ENCODE measurements at places on chromosomes 2 and 18.

DNA sequence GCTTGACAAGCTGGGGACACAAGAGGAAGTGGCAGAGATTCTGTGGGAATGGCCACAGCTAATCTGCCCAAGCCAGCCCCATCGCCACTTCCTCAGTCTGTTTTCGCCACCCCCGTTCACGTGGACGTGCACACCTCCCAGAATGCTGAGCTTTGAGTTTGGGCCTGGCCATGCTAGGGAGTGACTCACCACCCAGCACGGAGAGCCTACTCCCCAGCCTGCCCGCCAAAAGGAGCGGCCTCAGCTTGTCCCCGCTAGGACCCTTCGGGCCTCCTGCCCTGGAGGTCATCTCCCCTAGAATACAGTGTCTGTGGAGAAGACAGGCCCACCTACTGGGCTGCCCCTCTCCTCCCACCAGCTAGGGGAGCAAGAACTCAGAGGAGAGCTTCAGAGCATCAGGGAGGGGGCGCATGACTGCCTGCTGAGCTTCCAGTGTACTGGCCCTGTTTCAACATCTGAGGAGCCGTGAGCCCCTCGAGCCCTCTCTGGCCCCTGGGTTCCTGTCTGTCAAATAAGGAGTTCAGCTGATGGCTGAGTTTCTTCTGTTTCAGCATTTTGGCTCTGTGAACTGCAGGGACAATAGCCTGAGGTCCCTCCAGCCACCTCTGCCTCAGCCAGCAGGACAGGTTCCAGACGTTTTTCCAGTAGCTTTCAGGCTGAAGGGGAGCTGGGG lies 5.1 kb downstream of the SLC35F6 start:
- DNase-seq = no peak

DNA sequence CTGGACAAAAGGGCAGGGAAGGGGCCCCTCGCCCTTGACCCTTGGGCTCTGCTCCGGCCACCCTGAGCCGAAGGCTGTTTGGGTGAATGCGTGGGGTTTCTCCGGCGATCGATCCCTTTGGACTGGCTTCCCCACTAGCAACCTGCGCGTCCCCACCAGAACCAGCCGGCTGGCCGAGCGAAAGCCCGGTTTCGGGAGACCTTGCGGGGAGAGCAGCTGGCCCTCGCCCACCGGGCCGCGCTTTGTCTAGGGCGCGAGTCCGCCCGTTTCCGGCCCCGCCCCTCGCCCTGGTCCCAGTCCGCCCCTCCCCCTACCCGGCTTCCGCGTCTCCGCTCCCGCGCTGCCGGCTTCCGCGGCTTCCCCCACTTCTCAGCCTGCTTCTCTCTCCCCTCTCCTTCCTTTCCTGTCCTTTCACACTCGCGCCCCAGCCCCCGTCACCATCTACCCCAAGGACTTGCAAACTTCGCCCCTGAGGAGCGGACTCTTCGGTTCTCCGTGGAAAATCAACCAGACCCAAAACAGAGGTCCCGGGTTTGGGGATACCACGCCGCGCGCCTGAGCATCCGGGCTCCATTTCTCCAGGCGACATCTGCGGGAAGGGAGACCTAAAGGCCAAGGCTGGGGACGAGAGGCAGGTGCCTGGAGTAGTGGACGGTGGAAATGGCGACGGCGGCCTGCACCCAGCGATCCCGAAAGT lies 48.0 kb upstream of the ATP6V1B1 start:
- no peak for DNase-seq

GRCh38 chr18:24108641-24109040 lies 30.2 kb upstream of the CABYR start:
- no peak for DNase-seq

GRCh38 chr18:61554117-61554776 lies 221.0 kb downstream of the CDH20 start:
- DNase-seq = no peak

GRCh38 chr18:74482697-74483096 lies 13.5 kb upstream of the CNDP2 start:
- DNase-seq = no peak

GRCh38 chr2:27954771-27955383 lies 64.3 kb downstream of the BABAM2 start:
- peak; percentile 50 for DNase-seq

GRCh38 chr2:232377319-232377718 lies 1.2 kb upstream of the ALPP start:
- no peak for DNase-seq

GRCh38 chr2:181886192-181886591 lies 5.3 kb upstream of the ITPRID2 start:
- no peak for DNase-seq

DNA sequence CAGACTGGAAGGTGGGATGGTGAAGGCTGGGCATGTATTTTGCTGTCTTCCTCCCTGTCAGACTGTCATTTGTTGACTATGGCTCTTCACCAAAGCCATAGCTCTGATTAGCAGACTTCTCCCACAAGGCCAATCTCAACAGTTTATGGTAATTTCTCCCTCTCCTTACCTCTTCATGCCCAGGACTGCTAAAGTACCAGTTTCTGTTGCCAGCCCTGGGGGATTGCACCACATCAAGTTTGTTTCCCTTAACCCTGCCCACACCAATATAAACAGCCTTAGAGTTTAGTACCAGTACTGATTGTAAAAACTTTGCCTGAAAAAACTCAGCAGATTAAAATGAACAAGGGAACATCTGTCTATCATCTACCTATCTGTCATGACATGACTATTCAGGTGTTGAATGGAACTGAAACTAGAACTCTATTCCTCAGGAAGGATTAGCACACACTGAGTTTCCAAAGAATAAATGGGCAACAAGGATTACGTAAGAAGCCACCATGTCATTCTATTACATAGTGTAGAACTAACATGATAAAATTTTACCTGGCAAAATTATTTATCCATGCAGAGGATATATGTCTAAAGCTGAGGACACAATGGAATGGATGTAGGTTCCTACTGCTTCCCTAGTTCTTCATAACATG lies 13.7 kb downstream of the FEZ2 start:
- DNase-seq = no peak

DNA sequence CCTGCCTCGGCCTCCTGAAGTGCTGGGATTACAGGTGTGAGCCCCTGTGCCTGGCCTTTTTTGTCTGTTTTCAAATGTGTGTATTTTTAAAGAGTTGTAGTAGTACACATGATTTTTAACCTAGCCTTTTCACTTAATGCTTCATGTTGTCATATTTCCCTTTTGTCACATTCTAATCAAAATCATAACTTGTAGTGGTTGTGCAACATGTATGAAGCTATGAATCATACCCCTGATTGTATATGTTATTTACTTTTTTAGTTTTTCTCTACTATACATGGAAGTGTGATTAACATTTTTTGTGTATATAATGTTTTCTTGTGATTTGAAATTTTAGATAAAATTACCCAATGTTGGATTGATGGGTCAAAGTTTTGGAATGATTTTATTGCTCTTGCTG lies 8.5 kb downstream of the GEN1 start:
- no peak for DNase-seq

GRCh38 chr2:41694536-41695049 lies 353.2 kb upstream of the PKDCC start:
- DNase-seq = no peak

DNA sequence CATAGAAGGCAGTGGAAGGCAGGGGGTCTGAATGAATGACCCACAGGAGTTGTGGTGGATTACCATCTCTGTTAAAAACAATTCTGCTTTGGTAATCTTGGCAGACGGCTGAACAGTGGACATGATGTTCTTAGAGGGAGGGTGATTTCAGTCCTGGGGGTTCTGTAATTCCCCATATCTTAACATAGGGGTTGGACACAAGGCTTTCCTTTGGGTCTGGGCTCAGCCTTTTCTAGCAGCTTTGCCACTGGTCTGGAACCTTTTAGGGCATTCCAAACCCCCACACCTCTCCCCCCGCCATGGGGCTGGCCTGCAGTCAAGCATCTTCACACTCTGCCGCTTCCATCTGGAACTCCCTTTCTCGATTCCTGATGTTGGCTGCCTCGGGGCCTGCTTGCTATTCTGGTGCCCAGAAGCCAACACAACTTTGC lies 50.3 kb downstream of the RPL37A start:
- DNase-seq = peak; percentile 92

GRCh38 chr2:176109192-176109901 lies 2.3 kb downstream of the HOXD11 start:
- DNase-seq = no peak

GRCh38 chr18:3652380-3653262 lies 202.6 kb downstream of the TGIF1 start:
- DNase-seq = no peak

DNA sequence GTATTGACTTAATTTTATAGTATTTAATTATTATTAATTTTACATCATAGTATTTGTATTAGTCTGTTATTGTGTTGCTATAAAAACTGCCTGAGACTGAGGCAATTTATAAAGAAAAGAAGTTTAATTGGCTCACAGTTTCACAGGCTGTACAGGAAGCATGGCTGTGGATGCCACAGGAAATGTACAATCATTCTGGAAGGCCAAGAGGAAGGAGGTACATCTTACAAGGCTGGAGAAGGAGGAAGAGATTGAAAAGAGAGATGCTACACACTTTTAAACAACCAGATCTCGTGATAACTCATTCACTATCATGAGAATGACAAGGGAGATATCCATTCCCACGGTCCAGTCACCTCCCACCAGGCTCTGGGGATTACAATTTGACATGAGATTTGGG lies 2019.4 kb upstream of the PIK3C3 start:
- DNase-seq = no peak

DNA sequence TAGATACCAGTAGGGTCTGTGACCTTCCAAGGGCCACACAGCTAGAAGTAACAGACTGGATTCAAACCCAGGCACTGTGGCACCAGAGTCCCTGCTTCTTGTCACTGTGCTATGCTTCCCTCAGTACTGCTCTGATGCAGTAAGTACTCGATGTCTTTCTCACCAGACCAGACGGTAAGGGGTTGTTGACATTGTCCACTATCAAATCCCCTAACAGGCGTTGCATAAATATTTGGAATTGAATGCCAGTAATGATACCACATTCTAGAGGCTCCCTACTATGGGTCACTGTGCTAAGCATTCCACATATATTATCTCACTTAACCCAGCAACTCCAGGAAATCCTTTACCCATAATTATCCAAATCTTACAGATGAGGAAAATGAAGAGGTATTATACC lies 223.1 kb downstream of the C1D start:
- no peak for DNase-seq

GRCh38 chr2:237729681-237730475 lies 68.7 kb upstream of the RBM44 start:
- no peak for DNase-seq

DNA sequence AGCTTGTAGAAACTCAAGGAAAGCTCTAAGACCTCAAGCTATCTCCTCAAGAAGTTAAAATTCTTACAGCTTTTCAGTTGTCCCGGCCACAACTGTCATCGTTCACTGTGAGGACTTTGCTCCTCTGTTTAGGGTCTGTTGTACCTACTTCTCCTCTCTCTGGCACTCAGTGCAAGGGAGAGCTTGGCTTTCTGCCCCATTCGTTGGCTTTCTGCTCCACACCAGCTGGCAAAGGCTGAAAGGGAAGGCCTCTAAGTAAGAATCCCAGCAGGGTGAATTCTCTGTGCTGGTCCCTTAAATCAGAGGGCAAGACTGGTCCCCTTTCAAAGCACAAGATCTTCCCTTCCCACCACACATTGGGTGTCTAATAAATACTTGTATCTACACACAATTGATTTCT lies 17.3 kb downstream of the ZBTB7C start:
- peak; percentile 34 for DNase-seq

GRCh38 chr2:136392897-136393505 lies 275.1 kb upstream of the CXCR4 start:
- no peak for DNase-seq

All from NCI-H1694 treated with DMSO at 0.1 percent for 48 hours (cell line).